ENCODE measurements at places on chromosomes 12 and 14.

DNA sequence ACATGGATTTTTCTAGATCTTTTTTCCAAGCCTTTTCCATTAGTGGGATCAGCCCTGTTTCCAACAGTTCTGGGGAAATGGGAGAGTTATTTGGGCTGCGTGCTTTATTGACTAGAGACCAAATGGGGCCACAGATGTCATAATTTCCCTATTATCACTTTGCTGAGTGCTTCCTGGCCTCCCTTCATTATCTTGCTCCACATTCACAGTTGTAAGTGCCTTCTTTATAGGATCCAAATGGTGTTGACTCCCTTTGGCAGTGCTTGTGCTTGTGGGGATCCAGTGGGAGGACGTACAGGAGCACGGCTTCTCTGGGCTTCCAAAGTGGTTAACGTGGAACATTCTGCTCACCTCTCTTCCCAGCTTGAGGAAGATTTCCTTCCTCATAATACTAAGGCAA, 141.0 kb upstream of the RMST start:
- no peak for DNase-seq

GRCh38 chr14:32762886-32763285, 175.8 kb upstream of the NPAS3 start:
- DNase-seq: no peak

GRCh38 chr12:79993106-79993862, 58.4 kb upstream of the PPP1R12A start:
- no peak for DNase-seq

- no peak for DNase-seq
These were observed 592 bp upstream of the USP15 start for GRCh38 chr12:62259631-62259992.

DNA sequence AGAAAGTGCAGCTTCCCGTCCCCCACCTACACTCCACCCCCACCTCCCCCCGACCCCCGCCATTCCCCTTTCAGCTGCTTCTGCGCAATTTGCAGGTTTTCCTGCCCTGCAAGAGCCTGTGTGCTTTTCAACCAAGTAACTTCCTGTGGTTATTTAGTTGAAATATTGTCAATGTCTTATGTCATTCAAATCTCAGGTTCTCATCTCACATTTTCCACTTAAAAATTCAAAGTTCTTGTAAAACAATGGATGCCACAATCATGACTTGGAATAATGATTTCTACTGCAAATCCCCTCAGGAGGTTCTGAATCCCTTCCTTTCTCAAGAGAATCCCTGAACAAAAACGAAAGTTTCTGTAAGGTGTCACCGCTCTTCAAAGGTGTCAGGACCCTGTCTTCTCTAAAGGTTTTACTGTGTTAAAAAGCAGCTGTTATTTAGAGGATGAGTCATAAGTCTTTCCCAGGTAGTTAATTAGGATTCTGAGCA, 31.6 kb downstream of the WBP11 start:
- no peak for DNase-seq

GRCh38 chr12:27965966-27966365, 6.6 kb downstream of the PTHLH start:
- DNase-seq: no peak

GRCh38 chr12:85676816-85677749, 159.1 kb downstream of the RASSF9 start:
- no peak for DNase-seq

DNA sequence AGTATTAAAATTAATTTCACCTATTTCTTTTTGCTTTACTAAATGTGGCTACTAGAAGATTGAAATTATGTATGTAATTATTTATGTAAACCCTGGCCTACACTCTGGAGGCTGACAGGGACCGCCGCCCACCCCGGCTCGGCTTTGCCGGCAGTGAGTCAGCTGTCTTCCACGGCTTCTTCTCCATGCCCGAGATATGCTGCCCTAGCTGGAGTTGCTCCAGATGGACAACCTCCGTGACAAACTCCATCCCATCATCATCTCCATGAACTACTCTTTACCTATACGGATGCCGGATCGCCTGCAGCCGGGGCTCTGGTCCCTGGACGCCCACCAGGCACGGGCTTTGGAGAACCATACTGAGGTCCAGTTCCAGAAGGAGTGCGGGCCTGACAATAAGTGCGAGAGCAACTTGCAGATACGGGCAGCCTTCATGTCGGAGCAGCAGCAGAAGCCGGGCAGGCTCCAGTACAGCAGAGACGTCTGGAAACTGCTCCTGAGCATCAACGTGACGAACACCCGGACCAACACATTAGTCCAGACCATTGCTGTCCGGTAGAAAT, 86.9 kb upstream of the NID2 start:
- DNase-seq: no peak

DNA sequence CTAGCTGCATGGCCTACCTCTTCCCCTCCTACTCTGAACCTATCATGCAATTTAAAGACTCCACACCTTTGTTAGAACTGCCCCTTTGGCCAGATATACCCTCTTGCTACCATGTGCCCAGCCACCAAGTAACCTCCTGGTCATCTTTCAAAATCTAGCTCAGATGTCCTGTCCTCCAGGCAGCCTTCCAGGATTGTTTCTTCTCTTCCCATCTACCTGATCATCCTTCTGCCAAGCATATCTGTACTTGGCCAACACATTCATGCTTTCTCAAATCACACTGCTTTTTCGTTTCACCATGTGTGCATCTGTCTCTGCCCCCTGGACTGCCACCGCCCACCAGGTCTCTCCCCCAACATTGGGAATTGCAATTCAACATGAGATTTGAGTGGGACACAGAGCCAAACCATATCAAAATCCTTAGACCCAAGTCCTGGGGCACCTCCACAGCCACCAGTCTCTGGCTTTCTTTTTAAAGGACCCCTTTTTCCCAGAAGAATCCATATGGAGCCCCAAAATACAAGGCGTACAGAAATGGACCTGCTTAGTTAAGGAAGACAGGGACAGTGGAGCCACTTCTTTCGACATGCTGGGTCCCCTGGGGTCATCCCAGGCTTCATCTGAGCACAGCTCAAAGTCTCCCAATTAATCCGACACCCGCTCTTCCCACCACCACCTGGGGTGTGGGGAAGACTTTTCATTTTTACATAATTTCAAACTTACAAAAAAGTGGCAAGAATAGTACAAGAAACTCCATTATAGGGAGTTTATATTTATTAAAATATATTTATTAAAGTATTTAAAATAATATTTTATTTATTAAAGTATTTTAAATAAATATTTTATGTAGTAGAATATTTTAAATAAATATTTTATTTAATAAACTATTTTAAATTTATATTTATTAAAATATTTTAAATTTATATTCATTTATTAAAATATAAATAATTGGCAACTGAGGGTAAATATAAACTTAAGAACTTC, 7.9 kb upstream of the CMKLR1 start:
- no peak for DNase-seq

- DNase-seq: no peak
These were observed 39.8 kb downstream of the DACT1 start for GRCh38 chr14:58677517-58677916.

- no peak for DNase-seq
These were observed 87.4 kb downstream of the NELL2 start for GRCh38 chr12:44788731-44789130.

- DNase-seq: peak; percentile 32
These were observed 2.3 kb upstream of the CEBPE start for GRCh38 chr14:23121361-23121771.

DNA sequence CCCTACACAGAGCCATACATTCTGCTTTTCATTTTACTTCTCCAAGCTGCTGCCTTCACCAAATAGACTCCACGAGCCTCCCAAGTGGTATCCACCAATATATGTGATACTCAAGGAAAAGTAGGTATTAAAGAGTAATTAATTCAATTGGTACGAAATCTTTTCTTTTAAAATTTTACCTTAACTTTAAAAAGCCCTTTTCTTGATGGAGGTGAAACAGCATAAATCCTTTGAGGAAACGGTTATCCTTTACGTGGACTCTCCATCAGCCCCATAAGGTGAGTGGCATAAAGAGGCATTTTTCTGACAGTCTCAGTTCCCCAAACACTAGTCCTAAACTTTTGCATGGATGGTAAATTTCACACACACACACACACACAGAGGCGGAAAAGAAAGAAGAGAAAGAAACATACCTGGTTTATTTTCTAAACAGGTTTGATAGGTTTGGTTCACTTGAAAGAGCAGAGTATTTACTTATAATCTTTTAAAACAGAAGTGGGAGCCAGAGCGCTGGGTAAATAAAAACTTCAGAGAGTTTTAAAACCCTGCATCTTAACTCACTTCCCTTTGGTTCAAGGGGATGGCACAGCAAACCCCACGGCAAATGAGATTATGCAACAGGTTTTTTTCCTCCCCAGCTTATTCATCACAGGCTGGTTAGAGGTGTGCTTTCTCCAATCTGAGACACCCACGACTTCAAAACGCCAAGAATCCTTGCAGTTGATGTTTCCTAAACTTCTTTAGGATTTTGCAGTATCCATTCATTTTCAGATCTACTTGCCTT, 1.9 kb downstream of the DUSP16 start:
- DNase-seq: no peak

GRCh38 chr12:56257491-56258067, 605 bp downstream of the ANKRD52 start:
- DNase-seq: no peak

- no peak for DNase-seq
These were observed 49.5 kb upstream of the NUAK1 start for GRCh38 chr12:106188256-106188655.

DNA sequence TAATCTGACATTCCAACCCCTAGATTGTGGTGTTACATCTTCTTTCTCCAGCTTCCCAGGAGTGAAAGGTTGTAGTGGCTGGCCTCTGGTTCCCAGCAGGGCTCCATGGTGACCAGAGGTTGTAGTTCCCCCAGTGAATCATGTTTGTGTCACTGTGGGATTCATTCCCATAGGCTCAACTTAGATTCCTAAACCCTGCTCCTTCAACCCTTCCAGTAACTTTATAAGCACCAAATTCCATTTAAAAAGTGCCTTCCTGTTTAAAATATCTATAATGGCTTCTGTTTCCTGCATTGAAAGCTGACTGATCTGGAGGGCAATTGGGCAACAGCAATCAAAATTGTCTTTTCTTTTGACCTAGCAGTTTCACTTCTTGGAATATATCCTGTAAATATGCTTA, 40.5 kb upstream of the TBC1D15 start:
- DNase-seq: no peak

- DNase-seq: no peak
These were observed 28.1 kb downstream of the GIT2 start for GRCh38 chr12:109968032-109968420.

GRCh38 chr14:38291681-38292467, 36.0 kb upstream of the CLEC14A start:
- no peak for DNase-seq

GRCh38 chr12:65192963-65193516, 23.7 kb downstream of the LEMD3 start:
- no peak for DNase-seq

DNA sequence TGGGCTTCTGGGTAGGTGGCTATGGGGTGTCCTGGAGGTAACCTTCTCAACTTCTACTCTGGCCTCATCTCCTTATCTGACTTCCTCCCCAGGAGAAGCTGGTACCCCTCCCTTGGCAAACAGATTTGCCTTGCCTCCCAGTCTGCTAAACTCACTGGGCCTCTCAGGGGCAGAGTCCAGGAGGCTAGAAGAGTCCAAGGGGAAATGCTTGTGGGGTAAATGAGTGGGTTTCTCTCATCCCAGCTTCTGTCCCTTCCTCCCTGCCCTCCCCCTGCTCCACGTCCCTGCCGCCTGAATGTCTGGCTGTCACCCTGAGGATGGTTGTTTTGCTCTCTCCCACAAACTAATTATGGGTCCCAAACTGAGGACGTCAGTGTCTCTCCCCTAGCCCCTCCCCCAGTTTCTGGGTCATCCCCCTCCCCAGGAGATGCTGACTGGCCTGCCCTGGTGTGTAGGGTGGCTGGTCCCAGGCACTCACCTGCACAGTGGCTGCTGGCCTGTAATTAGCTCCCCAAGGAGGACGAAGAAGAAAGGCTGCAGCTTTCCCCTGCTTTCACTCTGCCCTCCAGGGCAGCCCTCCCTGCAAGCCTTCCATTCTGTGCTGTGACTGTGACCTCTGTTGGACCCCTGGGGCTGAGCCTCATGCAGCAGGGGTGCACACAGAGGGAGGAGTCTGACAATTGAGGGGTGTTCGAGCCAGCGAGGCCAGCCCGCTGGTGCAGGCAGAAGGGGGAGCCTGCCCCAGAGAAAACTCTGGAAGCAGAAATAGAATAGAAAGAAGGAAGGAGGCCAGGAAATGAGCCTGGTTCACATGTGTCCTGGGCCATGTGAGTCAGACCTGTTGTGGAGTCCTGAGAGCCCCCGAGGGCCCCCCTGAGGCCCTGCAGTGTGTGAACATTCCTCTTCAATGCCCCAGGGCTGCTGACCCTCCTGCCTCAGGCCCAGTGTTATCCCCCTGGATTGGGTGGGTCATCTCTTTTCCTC, at the start of gene LRP1-AS:
Gene LRP1-AS, minus strand, starts transcription at position 659 of the 984 bp plus-strand sequence.
- no peak for DNase-seq

- no peak for DNase-seq
These were observed 3.2 kb upstream of the VSIG10 start for GRCh38 chr12:118107011-118107410.

DNA sequence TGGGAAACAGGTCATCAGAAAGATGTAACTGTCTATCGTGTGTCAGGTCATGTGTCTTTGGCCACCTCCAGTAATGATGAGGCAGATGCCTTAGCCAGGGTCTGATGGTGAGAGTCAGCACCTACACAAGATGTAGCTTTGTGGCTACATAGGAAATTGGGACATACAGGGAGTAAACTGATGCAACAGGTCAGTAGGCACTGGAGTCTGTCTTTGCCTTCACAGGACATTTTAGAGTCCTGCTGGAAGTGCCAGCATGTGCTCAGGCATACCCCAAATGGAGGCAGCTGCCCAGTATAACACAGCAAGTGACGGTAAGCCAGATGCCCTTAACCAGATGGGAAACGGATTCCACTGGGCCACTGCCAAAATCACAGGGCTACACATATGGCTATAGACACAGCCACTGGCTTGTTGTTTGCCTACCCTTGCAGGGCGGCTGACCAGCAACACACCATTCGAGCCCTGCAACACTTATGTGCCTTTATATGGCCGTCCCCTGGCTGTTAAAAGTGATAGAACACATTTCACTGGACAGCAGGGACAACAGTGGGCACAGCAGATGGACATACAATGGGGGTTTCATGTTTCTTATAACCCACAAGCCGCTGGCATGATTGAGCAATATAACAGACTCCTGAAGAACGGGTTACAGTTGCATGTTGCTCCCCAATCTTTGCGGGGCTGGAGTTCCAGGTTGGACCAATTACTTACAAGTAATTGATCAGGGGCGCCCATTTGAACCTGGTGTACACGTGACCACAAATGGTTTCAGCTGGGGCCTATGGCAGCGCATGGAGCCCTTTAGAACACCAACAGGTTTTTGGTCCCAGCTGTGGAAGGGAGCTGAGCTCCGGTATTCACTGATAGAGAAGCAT, 12.9 kb upstream of the RNASE12 start:
- no peak for DNase-seq

- no peak for DNase-seq
These were observed 15.5 kb upstream of the NR1H4 start for GRCh38 chr12:100458191-100458590.

GRCh38 chr14:94394581-94395207, 6.3 kb upstream of the SERPINA1 start:
- no peak for DNase-seq

- no peak for DNase-seq
These were observed 24.0 kb downstream of the CCDC85C start for GRCh38 chr14:99579903-99580571.
